H7 (cell line): ENCODE measurements at places on chromosomes 4 and X.

DNA sequence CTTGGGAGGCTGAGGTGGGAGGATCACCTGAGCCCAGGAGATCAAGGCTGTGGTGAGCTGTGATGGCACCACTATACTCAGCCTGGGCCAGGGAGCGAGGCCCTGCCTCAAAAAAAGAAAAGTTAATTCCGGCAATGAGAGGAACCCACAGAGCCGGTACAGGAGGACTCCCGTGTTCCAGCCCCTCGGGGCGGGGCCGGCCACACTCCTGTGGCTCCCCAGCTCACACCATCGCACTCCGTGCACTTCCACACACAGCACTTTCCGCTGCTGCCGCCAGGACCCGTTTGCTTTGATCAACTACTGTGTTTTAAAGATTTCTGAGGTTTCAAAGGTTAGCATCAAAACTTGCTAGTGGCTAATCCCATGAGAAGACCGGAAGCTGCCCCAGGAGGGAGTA, 171.7 kb downstream of the AFAP1 start:
- peak; percentile 45 for DNase-seq

GRCh38 chr4:182585321-182585720, 331.9 kb downstream of the DCTD start:
- peak; percentile 10 for DNase-seq

GRCh38 chr4:150297861-150298474, 219.7 kb downstream of the DCLK2 start:
- DNase-seq, result peak; percentile 26

DNA sequence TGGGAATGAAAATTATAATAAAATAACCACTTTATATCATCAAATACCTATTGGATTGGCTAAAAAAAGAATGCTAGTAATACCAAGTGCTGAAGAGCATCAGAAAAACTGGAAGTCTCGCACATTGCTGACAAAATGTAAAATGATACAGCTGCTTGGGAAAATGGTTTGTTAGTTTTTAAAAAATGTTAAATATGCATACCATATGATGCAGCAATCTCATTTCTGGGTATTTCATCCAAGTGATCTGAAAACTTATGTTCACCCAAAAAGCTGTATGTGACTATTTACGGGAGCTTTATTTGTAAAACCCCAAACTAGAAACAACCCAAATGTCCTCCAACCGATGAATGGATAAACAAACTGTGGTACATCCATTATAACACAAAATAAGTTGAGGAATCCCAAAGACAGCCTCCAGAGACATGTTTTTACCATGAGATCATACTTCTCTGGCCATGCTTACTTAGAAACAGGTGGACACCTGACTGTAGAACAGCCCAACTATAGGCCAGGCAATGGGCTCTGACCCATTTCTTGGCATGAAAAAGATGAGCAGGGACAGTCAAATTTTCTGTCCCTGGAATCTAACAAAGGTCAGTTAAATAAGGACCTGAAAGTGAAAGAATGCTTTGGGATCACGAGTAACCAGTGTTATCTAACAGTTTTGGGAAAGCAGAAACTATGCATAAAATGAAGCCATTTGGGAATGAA, 47.5 kb upstream of the FAM120C start:
- DNase-seq, result no peak

DNA sequence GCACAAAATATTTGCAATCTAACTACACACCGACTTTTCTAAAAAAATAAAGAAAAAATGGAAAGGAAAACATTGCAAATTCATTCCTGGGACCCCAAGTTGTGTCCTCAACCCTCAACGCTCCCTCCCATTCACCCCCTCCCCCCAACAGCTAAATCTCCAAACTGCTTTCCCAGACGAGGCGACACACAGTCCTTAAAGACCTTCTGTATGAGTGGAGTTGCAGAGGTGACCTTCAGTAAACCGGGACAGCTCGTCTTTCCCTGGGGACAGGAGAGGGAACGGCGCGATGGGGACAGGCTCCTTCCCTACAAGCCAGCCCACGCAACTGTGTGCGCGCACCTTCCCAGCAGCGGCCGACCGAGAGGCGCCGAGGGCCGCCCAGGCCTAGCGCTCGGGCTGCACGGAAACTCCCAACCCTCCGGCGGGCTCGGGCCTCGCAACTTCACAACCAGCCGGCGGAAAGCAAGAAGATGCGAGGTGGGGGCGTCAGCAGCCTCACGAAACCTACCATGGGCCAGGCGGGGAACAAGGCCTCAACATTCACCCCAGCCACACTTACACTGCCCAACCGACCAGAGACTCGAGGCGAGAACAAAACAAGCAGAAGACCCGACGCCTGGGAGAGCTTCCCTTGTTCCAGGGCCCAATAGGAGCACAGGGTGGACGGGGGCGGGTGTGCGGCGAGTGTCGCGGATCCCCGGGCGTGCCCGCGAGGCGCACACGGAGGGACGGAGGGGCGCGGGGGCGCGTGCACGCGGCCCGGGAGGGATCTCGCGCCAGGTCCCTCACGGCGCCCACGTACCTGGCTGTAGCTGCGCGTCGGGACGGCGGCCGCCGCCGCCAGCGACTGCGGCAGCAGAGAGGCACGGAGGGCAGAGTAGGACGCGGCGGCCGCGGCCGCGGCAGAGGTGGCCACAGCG, 763 bp downstream of the GRSF1 start:
- peak; percentile 83 for DNase-seq

DNA sequence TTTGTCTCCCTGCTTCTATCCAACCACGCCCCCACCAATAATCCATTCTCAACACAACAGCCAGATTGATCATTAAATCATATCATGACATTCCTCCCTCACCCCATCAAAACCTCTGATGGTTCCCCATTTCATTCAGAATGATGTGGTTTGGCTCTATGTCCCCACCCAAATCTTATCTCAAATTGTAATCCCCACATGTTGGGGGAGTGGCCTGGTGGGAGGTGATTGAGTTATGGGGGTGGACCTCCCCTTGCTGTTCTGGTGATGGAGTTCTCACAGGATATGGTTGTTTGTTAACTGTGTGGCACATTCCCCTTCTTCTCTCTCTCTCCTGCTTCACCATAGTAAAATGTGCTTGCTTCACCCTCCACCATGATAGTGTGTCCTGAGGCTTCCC, 23.3 kb downstream of the TRMT2B start:
- no peak for DNase-seq

DNA sequence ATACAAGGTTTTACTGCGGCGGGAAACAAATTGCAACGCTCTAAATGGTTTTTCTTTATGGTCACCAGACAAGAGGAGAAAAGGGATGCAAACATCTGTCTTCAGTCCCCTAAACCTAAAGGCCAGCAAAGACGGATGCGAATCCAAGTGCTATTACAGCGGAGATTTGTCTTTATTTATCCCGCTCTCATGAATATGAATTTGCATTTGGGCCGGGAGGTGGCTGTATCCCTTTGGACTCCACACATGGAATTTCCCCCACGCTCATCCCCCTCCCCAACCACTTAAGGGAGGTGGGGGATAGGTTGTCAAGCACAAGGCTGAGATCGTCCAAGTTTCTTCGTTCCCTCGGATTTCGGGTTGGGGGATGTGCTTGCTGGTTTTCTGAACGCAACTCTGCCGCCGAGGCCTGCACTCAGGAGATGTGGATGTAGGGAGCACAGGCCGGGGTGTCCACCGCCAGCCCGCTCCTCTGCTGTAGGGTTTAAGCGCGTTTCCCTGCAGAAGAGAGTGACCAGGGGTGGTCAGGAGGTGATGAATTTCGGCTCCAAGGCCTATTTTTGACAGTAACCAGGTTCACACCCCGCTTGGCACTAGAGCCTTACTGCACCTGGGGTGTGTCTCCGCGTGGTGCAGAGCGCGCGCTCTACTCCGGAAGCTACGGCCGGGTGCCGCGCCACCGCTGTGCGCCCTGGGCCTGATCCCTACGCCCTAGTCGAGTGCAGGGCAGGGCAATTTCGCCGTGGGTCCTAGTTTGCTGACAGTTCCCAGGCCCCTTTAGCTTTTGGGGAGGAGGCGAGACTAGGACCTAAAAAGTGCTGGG, 2.3 kb upstream of the PHOX2B start:
- DNase-seq, result peak; percentile 72

GRCh38 chr4:178778496-178778895, 1336.3 kb upstream of the AGA start:
- DNase-seq, result no peak

DNA sequence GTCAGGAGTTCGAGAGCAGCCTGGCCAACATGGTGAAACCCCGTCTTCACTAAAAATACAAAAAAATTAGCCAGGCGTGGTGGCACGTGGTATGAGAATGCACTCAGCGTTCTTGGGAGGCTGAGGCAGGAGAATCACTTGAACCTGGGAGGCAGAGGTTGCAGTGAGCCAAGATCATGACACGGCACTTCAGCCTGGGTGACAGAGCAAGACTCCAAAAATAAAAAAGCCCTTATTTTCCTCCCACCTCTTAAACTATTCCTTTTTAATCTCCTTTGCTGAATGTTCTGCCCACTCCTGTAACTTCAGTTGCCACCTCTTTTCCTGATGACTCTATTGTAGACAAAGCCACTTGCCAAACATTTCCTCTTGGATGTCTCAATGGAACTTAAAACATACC, 72.6 kb downstream of the TAF1 start:
- DNase-seq, result no peak

- DNase-seq, result no peak
Observed at GRCh38 chr4:5713861-5714260, 2.9 kb downstream of the EVC start.

DNA sequence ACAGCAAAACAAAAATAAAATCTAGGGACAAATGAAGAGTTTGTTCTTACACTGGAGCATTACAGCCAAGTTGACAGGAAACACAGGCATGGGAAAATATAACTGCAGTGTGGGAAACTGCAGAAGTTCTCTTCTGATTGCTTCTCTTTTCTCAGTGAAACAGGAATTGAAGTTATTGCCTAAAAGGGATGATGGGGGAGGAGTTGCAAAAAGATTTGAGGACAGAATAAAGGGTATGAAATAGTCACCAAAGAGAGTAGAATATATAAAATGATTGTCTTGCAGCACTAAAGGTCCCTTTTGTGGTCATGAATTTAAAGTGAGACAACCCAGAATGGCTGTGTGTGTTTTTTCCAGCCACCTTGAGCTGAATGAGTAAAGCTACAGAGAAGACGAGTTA, 103.7 kb downstream of the JADE1 start:
- no peak for DNase-seq

DNA sequence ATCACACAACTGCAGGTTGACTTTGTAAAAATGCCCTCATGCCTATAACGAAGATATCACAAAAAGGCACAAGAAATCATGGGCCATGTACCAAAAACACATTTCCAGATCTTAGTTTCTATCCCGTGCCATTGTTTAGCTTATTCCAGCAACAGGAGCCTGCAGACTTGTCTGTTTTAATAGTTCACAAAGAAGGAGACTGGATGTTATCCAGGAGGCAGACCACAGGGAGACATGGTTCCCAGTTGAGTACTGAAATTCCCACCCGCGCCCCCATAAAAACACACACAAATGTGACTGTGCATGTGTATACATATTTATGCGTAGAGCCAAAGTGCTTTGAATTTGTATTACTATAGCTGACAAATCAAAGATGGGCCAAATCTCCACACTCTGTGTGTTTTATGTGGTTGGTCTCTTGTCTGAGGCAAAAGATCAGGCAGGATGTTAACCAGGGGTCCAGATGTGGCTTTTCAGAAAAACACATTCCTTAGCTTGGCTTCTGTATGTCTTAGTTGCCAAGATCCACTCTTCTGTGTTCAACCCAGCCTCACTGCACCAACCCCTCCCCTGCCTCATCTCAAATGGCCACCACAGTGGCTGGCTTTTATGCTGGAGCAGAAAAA, 469.2 kb upstream of the DIPK2B start:
- no peak for DNase-seq

- no peak for DNase-seq
Observed at GRCh38 chr4:2767046-2767704, 11.0 kb upstream of the TNIP2 start.
